GM04503 (cell line): ENCODE measurements at places on chromosomes 7 and 10.

GRCh38 chr10:126331101-126331500 is 57.2 kb downstream of the ADAM12 start:
- no peak for DNase-seq

DNA sequence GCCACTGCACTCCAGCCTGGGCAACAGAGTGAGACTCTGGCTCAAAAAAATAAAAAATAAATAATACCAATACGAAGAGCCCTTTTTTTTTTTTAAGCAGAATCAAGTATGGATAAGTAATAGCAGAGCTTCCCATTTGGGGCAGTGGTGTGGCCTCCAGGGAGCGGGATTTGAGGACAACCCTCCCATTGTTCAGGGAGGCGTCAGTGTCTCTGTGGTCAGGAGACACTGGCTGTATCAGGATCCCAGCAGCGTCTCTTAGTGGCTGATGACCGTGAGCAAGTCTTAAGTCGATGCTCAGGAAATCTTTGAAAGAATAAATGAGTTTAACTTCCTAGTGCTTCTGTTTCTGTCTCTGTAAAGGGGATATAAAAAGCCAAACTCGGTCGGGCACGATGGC is 25.2 kb upstream of the SH2B2 start:
- DNase-seq, result no peak

GRCh38 chr10:84214046-84214572 is 11.2 kb downstream of the LRIT2 start:
- DNase-seq, result no peak

GRCh38 chr7:92924800-92925199 is 88.4 kb upstream of the CDK6 start:
- no peak for DNase-seq
